Activated naive CD8-positive, alpha-beta T cell treated with anti-CD3 and anti-CD28 coated beads, Interleukin-2, amount 50 U/mL, for 16 hours (primary cell): ENCODE measurements at places on chromosomes 12 and 14.

DNA sequence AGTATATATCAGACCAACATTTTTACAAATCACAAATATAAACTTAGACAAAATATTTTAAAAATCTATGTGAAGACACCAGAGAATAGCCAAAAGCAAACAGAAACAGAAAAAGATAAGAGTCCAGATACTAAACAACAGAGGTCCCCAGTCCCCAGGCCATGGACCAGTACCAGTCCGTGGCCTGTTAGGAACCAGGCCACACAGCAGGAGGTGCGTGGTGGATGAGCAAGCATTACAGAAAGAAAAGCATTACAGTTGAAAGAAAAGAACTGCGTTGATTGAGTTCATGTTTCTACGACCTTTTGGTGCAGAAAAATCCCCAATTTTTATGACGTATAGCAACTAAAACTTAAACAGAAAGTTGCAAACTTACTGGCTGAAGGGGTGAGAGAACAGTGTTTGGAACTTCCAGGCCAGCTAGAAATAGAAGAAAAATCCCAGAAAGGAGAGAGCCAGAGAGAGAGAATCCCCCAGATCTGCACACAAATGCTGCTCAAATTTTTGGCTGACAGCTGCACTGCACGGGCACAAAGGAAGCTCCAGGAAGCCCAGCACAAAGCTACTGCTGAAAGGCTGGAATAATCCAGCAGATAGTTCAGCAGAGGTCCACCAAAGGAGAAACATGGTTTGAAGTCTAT is 159.6 kb upstream of the C14orf180 start:
- DNase-seq = no peak

- no peak for DNase-seq
Observed at GRCh38 chr12:89349814-89350213, 2.5 kb downstream of the DUSP6 start.

GRCh38 chr12:118709946-118710345 is 271.4 kb upstream of the SRRM4 start:
- DNase-seq = no peak

GRCh38 chr14:105029402-105029801 is 8.5 kb upstream of the CDCA4 start:
- DNase-seq = no peak

- no peak for DNase-seq
Observed at GRCh38 chr12:32541754-32542374, 137.2 kb upstream of the DNM1L start.

DNA sequence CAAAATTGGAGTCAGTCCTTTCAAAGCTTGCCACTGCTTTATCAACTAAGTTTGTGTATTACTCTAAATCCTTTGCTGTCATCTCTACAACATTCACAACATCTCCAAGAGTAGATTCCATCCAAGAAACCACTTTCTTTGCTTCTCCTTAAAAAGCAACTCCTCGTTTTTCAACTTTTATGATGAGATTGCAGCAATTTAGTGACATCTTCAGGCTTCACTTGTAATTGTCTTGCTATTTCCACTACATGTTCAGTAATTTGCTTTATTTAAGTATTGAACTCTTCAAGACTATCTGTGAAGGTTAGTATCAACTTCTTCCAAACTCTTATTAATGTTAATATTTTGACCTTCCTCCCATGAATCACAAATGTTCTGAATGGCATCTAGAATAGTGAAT is 747.9 kb downstream of the TMTC2 start:
- no peak for DNase-seq

GRCh38 chr14:60079723-60080122 is 12.0 kb upstream of the PCNX4 start:
- DNase-seq = no peak

DNA sequence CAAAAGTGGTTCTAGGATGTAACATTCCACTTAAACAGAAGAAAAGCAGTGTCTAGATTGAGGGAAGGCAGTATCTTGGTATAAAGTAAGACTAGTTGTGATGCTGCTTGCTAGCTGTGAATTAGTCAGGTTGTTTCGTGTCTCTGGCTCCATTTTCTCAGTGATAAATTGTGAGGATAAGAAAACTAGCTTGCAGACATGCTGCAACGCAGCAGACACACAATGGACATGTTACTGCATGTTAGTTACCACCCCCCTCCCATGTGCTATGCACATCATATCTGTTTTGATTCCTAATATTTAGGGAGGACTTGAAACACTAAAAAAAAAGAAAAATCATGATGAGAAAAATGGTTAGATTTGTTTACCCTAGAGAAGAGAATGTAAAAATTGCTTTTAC is 2.9 kb downstream of the CCNK start:
- no peak for DNase-seq

GRCh38 chr12:59168647-59169046 is 248.3 kb upstream of the LRIG3 start:
- DNase-seq = no peak

DNA sequence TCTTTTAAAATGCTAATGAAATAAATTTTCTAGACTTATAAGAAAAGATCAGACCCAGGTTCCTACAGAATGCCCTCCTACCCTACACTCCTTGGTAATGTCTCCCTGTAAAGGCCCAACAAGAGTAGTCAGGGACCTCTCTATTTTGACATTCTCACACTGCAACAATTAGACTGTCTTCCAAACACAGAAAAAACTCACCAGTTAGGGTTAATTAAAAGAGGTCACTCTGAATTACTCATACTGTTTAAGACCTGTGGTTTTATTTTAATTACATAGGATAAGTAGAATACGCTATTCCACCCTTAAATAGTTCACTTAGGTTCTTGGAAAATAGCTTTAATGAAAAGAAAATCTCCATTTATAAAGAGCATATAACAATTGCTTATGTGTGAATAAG is 142.4 kb downstream of the ITPR2 start:
- no peak for DNase-seq

DNA sequence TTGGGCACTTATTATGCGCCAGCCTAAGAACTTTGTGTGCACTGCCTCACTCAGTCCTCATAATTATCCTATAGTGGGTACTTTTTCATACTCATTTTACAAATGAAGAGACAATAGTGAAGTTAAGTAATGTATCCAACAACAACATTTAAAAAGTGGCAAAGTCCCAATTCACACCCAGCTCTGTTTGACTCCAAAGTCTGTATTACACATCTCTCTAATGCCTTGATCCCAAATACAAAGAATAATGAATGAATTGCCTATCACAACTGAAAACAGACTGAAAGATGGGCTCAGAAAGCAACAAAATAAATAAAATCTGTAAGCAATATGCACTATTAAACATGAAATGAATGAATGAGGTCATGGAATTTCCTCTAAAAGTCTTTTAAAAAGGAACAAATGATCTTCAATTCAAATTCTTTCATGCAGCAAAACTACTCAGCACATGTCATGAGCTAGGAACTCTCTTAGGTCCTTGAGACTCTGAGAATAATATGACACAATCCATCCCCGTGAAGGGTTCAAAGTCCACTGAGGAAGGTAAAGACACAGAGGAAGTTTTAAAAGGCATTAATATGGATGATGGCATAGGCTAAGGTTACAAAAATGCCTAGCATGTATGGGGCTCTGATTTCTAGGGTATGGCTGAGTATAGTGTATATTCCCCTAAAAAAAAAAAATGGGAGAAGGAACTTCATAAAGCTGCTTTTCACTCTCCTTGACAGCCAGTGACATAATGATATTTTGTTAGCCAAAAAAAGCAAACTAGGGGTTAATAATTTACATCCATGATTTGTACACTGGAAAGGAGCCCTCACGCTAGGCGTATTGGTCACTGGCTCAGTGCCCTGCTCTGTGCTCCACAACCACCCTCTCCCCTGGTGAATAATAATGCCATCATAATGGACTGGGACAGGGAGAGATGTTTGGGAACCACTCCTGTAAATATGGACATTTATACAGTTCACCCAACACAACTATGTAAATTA is 103.4 kb downstream of the SLC2A13 start:
- DNase-seq = no peak

GRCh38 chr14:36655963-36656686 is 5.5 kb upstream of the PAX9 start:
- no peak for DNase-seq

DNA sequence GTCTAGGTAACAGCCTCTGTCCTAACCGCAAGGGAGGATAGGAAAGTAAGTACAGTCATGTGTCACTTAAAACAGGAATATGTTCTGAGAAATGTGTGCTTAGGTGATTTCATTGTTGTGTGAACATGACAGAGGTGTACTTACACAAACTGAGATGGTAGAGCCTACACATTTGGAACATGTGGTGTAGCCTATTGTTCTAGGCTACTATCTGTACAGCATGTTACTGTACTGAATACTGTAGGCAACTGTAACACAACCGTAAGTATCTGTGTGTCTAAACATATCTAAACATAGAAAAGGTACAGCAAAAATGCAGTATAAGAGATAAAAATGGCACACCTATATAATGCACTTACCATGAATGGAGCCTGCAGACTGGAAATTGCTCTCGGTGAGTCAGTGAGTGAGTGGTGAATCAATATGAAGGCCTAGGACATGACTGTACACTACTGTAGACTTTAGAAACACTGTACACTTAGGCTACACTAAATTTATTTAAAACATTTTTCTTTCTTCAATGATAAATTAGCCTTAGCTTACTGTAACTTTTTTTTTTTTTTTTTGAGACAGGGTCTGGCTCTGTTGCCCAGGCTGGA is 13.2 kb upstream of the MDM2 start:
- no peak for DNase-seq

- no peak for DNase-seq
Observed at GRCh38 chr14:59107819-59108218, 80.6 kb upstream of the DAAM1 start.

- no peak for DNase-seq
Observed at GRCh38 chr12:123847019-123847418, 84.9 kb downstream of the DNAH10 start.

DNA sequence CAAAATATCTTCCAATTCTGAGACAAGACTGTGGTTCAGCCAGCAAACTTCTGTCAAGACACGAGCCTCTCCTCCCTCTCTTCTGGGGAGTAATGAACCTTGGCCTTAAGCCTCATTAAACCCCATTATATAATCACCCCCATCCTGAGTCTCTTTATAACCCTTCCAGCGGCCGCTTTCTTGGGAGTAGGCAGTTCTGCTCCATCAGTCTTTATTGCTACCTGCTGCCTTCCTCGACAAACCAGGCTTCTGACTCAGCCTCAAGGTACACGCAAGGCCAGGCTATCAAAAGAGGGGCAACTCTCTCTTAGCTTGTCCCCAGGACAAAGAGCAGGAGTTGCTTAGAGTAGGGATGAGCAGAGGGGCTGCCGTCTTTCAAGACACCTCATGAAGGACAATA is 300.8 kb upstream of the NOS1 start:
- no peak for DNase-seq

GRCh38 chr14:21191261-21191808 is 35.5 kb upstream of the OR5AU1 start:
- no peak for DNase-seq

- DNase-seq = no peak
Observed at GRCh38 chr12:107440606-107441005, 245.0 kb upstream of the PWP1 start.

- DNase-seq = no peak
Observed at GRCh38 chr12:32947206-32948067, 50.9 kb upstream of the PKP2 start.

DNA sequence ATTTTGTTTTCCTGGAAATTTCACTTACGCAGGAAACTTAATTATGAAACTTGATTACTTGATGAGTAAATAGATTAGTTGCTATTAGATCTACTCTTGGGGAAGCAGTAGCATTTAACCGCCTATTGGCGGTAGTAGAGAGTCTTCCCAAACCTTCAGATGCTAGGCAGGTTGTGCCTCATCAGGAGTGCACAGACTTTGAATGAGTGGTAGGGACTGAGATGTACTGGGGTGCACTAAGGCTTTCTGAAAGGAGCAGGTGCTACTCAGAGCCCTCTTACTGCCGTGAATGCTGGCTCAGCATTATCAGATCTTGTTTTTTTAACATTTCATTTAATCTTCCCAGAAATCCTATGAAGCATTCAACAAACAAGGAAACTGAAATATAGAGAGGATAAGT is 7.7 kb downstream of the GATC start:
- no peak for DNase-seq

GRCh38 chr14:32679927-32680612 is 258.6 kb upstream of the NPAS3 start:
- no peak for DNase-seq

GRCh38 chr14:54715811-54716210 is 148.9 kb downstream of the SAMD4A start:
- DNase-seq = no peak
